ENCODE measurements at places on chromosomes 5 and 9. TPM values are rescaled to one million over a fixed set of nuclear protein-coding genes. Genes with fewer than 3 reads are reported as not detected.

PCDHGA10 gene
- total RNA-seq: 2.1 TPM

FAM151B gene
- total RNA-seq: 0.79 TPM

STC2 gene
- 310 TPM for total RNA-seq

CTXN3 gene
- not detected for total RNA-seq

GFPT2 gene
- total RNA-seq: 0.26 TPM

CBY3 gene
- not detected for total RNA-seq

DDX4 gene
- total RNA-seq: under 0.01 TPM

DNAJB5 gene
- 11.0 TPM for total RNA-seq

TSSK1B gene
- 0.26 TPM for total RNA-seq

ARSB gene
- total RNA-seq: 1.4 TPM

GNG10 gene
- 78.7 TPM for total RNA-seq

TRPM6 gene
- 0.26 TPM for total RNA-seq

ANKRD18A gene
- 1.6 TPM for total RNA-seq

PRDM9 gene
- total RNA-seq: not detected

PCDHB8 gene
- under 0.01 TPM for total RNA-seq

POU5F2 gene
- total RNA-seq: 0.64 TPM

MEF2C gene
- 0.26 TPM for total RNA-seq

BAAT gene
- total RNA-seq: 0.26 TPM

LCN1 gene
- total RNA-seq: not detected

STOML2 gene
- total RNA-seq: 248 TPM

SPINK5 gene
- total RNA-seq: 8.4 TPM

MED27 gene
- total RNA-seq: 19.3 TPM

WNT8A gene
- not detected for total RNA-seq

GPR150 gene
- total RNA-seq: 0.26 TPM

GLT6D1 gene
- not detected for total RNA-seq

KLF4 gene
- total RNA-seq: 33.7 TPM

OTP gene
- not detected for total RNA-seq

SLC34A3 gene
- not detected for total RNA-seq

NCS1 gene
- total RNA-seq: 22.9 TPM

Data from bronchial epithelial cell (primary cell).